ENCODE measurements at places on chromosomes 11 and 22.
A peak's percentile ranks its signal among the peaks of the same experiment; 100 is the strongest.

DNA sequence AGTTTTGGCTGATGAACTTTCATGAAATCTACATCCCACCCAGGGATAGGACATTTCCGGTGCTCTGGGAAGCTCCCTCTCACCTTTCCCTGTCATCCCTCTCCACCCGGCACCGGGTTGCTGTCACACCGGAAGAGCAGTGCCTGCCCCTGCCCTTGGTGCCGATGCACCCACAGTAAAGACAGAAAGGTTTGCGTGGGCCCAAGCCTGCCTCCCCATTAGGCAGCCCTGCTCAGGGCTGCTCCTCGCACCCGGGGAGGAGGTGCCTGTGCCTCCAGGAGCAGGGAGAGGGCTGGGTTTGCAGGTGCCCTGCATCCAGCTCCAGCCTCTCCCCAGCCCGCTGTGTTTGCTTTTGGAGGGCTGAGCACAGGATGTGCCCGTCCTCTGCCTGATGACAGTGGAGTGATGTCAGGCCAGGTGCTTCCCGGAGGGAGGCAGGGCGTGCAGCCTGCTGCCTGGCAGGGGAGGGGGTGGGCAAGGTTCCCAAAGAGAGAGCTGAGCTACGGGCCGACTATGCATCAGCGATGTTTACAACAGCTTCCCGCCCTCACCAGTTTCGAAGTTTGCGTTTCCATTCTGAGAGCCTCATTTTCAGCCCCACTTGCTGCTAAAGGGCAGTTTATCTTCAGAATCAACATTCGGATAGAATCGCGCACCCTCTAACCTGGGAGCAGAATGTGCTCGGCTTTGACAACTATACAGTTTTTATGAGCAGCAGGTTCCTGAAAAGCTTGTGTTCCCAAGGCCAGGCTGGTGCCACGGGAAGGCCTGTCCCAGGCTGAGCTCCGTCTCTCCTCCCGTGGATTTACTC, 83.2 kb upstream of the CLDN5 start:
- DNase-seq, result no peak

- DNase-seq, result no peak
These were observed 15.1 kb downstream of the MN1 start for GRCh38 chr22:27786291-27786932.

GRCh38 chr11:64844330-64845128, at the start of gene CDC42BPG:
Gene CDC42BPG, minus strand, starts transcription at chr11:64844653. Its CDS starts 84 bp downstream, at chr11:64844569.
- DNase-seq, result peak; percentile 54

DNA sequence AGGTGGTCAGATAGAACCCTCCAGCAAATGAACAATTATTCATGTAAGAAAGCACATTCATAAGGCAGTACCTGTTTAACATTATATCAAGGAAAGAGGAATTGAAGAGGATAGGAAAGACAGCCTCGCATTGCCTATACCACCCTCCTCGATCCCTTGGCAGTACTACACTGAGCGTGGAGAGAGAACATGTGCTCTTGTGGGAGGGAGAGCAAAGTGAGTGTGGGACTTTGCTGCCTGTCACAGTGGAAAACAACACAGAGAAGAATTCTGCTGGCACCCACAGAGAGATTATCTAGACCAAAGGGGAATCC, 17.5 kb upstream of the DDX10 start:
- DNase-seq, result no peak

DNA sequence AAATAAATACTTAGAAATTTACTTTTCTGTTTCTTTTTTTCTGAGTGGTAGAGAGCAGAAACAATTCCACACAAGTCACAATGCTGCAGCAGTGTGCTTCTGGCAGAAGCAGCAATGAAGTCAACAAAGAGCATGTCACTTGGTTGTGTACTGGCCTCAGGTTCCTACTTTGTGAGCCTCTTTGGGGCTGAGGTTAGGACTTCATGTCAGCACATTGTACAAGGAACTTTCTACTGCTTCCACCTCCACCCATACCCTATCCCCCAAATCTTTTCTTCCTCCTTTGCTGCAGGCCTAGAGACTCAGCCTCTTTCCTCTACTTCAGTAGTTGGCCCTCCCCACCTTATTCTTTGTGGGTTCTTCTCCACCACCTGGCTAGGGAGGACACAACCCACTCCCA, 252.7 kb upstream of the PITPNB start:
- DNase-seq, result no peak

- no peak for DNase-seq
These were observed 23.1 kb downstream of the POLR3H start for GRCh38 chr22:41521126-41521525.

GRCh38 chr11:59425131-59425530, 1.1 kb downstream of the OR5A2 start:
- DNase-seq, result no peak

DNA sequence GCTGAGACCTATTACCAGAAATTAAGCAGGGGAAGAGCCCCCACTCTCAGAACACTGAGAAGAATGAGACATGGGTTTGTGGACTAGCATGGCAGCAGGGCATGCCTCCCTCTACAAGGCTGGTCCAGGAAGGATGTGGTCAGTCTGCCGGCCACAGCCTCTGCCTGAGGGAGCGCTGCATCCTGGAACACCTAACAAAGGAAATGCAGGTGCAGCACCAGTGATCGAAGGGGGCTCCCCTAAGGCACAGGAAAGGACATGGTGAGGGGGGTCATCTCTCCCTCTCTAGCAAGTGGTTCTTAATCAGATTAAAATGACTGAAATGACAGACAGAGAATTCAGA, 40.6 kb upstream of the ARL14EP start:
- no peak for DNase-seq

DNA sequence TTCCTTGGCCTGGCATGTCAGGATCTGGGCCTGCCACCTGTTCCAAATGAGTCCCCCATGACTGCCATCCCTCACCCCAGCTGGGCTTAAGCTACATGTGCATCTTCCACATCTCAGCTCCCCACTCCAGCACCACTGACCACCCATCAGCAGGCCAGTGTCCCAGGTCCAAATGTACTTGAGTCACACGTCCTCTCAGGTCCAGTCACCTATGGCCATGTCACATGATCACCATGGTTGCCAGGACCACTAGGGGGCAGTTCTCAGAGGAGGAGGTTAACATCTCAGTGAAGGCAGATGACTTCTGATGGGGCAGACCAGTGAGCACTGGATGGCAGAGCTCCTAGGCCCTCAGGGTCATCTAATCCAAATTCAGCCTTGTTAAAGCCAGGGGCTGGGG, 41.9 kb upstream of the WNT11 start:
- DNase-seq, result no peak

- no peak for DNase-seq
These were observed 530.5 kb upstream of the CCDC90B start for GRCh38 chr11:83816572-83817187.

DNA sequence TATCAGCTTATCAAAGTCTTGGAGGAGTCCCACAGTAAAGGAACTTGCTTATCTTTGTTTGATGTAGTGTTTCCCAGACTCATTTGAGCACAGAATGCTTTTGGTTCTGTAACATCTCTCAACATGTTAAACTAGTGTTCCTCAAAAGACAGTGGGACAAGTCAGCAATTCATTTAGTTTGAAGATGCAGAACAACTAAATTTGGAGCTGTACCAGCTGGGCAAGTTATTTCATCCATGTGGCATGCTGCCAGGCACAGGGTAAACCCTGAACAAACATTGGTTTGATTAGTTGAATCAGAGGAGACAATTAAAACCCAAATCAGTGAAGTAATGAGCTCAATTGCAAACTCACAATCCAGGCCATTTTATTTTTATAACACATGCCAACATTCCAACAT, 141.2 kb downstream of the CSNK2A3 start:
- DNase-seq, result no peak

- DNase-seq, result no peak
These were observed 244.0 kb downstream of the CASP12 start for GRCh38 chr11:104654181-104654813.

DNA sequence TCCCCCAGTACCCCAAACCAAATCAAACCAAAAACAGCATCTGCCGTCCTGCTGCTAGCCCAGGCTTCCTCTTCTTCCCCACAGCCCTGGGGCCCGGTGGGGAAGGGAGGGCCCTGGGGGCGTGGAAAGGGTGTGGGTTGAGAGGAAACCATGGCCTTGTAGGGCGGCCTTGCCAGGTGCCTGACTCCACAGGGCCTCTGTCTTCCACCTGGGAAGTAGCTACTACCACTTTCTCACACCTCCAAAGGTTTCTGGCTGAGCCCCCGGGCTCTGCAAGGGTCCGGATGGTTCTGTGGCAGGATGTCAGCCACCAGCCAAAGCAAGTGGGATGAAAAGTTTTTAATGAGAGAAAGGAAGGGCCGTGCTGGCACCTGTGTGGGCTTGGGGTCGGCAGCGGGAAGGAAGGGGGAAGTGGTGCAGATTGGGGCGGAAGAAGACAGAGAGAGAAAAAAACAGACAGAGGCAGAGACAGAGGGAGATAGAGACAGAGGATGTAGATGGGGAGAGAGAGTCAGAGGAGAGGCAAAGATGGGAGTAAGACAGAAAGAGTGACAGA, 10.5 kb downstream of the TPST2 start:
- DNase-seq, result peak; percentile 79

DNA sequence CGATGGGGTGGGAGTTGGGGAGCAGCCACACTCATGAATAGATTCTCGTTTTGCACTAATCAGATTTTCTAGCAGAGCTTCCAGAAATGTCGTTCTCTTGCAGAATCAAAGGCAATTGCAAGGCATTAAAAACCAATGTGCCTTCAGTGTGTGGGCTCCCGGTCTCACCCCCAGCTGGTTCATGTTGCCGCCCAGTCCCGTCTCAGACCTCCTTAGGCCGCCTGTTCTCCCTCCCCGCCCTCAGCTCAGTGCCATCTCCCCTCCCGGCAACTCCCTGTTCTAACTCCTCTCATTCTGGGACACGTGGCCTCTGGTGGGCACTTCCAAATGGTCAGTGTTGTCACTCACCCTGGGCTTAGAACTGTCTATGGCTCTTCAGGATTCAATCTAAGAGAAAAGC, 42.5 kb upstream of the SMIM38 start:
- DNase-seq, result no peak

GRCh38 chr11:95559899-95560298, 229.7 kb downstream of the FAM76B start:
- DNase-seq, result no peak

DNA sequence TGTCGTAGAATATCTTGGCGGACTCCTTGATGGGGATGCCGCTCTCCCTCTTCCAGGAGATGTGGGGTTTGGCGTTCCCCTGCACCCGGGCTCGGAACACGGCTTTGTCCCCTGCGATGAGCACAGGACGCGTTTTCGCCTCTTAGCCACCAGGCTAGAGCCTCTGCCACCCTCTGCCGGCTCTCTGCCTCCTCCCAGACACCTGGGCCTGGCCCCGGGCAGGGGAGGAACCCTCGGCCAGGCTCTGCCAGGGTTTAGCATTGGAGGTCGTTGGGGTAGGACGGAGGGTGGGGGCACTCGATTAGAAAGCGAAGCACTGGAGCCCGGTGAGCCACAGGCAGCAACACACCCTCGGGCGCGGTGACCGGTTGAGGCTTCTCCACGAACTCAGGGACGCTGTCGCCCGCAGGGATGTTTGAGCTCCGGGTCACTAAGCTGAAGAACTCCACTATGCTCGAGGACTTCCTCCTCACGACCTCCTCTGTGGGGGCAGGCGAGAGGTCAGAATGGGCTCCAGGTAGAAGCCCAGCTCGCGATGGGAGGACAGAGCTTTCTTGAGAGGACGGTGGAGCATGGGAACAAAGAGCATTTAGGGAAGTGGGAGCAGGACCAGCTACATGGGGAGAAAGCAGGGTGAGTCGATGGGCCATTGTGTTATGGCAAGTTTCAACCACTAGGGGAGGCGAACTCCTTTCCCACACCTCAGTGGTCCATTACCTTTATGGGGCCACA, 4.3 kb downstream of the IGSF22 start:
- peak; percentile 46 for DNase-seq

- no peak for DNase-seq
These were observed 53.6 kb upstream of the LYVE1 start for GRCh38 chr11:10622108-10622507.

DNA sequence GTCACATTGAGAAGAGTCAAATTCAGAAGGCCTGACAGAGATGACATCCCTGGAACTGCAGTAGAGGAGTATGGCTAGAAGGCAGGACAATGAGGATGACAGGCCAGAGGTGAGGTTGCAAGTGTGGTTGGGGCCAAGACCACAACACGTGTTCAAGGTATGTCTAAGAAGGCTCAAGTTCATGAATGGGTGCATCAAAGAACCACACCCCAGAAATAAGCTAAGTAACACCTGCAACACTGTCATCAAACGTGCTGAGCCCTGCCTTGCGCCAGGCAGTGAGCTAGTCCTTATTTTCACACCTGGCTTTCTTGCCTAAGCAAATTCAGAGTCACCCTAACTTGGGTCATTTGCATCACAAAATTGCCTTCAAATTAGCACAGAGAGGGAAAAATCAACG, 313.6 kb downstream of the KIRREL3 start:
- DNase-seq, result no peak

DNA sequence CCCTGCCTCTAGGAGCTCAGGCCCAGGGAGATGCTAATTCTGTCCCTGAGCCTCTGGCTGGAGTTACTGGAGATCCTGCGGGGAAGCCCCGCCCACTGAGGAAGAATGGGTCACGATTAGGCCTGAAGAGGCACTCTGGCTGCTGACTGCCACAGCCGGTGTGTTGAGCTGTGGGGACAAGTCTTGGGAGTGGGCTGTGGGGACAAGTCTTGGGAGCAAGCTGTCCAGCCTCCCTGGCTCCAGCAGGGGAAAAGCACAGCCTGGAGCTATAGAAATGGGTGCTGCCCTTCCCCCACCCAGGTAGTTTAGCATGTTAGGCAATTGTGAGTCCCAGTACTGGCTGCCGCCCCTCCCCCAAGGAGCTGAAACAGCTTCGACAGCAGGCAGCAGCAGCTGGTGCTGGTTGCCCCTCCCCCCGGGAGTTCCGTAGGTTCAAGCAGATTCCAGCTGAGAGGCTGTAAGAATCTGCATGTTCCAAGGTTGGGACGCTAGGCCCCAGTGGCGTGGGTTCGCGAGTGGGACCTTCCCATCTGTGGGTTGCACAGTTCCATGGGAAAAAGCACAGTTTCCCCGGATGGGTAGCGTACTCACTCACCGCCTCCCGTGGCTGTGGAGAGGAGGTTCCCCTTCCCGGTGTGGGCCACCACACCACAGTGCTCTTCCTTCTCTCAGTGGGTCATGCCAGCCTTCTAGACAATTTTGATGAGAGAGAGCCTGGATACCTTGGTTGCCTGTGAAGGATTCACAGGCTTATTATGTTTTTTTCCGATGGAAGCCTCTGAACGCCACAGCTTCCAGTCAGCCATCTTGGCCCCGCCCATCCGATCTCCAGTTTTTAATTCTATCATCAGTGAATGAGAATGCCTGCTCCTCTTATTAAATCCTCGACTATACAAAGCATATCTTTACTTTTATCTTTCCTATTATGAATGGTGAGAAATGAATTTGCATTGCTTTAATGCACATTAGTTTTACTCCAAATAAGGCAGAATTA, 61.5 kb downstream of the MSANTD4 start:
- no peak for DNase-seq

Data from GDM1 (cell line).